ENCODE measurements at places on chromosomes 12 and 14.

- no peak for DNase-seq
Measured at GRCh38 chr14:95315579-95315978, 4.1 kb downstream of the CLMN start.

DNA sequence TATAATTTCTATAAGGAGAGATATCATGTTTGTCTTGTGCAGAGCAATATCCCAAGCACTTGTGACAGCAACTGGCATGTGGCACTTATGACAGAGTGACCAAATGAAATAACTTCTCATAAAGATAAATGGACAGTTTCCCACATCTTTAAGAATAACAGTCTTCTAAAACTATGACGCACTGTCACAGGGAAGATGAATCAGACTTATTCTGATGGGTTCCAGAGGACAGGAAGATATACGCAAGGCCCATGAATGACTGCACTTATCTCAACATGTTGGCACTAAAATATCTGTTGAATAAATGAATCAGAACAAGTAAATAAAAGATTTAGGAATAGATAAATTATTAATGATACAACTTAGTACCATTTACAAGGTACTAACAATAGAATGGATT is 465.8 kb upstream of the SYT1 start:
- DNase-seq: no peak

GRCh38 chr14:40119321-40119720 is 687.1 kb upstream of the FBXO33 start:
- no peak for DNase-seq

GRCh38 chr12:42084522-42084921 is 60.2 kb downstream of the GXYLT1 start:
- DNase-seq: no peak

GRCh38 chr14:95468448-95469133 is 47.9 kb downstream of the SYNE3 start:
- DNase-seq: peak; percentile 85

DNA sequence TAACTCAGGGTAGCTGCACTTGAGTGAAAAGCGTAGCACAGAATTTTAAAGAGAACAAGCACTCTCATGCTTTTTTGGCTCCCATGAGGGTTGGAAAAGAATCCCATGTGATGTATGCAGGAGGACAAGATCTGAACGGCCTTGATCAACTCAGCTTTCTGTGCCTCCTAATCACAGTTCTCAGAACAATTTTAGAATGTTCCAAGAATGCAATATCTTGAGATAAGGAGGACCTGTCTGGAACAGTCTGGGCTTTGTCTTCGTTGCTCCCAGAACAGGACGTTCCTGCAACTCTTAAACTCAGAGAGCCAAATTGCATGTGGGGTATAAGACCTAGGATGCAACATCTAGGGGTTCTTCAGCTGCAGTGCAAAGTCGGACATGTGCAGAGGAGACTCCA is 582.7 kb downstream of the RERGL start:
- no peak for DNase-seq

GRCh38 chr12:4648104-4648500 is 749 bp downstream of the AKAP3 start:
- DNase-seq: no peak

GRCh38 chr12:26120561-26121274 is 4.1 kb downstream of the BHLHE41 start:
- DNase-seq: no peak

- peak; percentile 4 for DNase-seq
Measured at GRCh38 chr12:28497889-28498411, 307.7 kb downstream of the CCDC91 start.

DNA sequence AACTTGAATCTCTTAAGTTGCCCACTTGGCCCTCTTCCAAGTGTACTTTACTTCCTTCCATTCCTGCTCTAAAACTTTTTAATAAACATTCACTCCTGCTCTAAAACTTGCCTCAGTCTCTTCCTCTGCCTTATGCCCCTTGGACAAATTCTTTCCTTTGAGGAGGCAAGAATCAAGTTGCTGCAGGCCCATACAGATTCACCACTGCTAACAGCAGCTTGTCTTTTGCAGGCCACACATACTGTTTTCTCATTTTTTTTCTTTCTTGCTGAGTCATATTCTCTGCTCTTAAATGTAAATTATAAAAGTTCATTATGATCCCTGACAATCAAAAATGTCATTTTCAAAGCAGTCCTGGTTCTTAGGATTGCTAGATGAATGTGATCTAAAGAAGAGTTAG is 1820.8 kb upstream of the FLRT2 start:
- DNase-seq: no peak

GRCh38 chr12:54628186-54628846 is 6.4 kb downstream of the LACRT start:
- DNase-seq: no peak

DNA sequence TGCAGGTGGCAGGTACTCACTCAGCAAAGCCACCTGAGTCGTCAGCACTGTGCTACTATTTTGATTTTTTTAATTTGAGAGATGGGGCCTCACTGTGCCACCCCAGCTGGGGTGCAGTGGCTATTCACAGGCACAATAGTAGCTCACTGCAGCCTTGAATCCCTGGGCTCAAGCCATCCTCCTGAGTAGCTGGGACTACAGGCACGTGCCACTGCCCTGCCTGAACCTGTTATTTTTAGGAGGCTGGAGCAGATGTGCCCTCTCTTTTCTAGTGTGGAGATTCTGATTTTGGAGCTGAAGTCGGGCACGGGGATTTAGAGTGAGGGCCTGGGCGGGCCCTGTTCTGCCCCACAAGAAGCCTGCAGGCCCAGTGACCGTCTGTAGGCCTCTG is 17.3 kb downstream of the SLC25A47 start:
- no peak for DNase-seq

GRCh38 chr12:90235642-90236041 is 527.0 kb upstream of the ATP2B1 start:
- DNase-seq: no peak

DNA sequence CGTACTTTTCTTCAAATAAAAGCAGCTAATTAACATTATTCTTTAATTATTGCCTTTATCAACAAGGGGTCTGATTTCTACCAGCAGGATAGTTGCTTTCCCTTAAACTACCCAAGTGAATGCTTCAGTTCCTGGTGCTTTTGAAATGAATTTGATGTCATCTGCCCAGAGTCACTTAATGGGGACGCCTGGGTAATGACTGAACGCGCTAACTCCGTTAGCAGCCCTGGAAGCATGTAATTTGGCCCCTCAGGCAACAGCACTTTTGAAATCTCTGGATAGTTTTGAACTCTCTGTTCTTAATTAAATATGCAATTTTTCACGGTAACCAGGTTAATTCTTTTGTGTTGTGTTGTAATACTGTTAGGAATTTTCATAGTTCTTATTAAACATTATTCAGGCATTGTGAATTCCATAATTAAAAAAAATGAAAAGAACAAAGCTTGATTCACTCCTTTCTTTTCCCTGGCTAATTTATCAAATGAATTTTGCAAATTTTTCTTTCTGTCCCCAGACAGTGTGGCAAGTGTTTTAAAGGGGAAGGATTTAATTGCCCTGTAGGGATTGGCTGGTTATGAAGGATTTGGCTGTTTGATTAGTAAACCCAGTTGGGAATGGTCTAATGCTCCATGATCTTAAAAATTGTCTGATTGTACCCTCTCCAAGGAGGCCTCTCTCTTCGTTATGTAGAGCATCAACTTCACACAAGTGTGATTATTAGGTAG is 137.5 kb upstream of the MYL2 start:
- DNase-seq: no peak

- DNase-seq: no peak
Measured at GRCh38 chr12:44159216-44159615, 323.3 kb downstream of the TMEM117 start.

DNA sequence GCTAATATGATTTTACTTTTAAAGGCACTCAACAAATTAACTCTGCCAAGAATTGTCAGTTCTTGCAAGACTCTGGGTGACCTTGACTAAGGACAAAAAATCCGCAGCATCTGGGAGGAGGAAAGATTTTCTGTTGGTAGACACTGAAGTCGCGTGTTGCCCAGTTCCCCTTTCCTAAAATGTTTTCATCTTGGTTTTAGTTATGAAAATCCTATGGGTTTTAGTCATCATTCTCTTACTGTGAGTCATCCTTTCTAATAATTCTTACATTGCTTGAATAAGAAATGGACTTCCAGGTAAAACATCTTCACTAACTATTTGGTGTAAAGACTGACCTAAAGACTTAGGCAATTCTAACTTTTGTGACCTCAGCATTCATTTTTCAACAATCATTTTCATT is 9.1 kb downstream of the GSG1 start:
- peak; percentile 88 for DNase-seq

GRCh38 chr12:63848450-63848849 is 4.0 kb downstream of the SRGAP1 start:
- no peak for DNase-seq

- DNase-seq: no peak
Measured at GRCh38 chr12:112573141-112573540, 154.4 kb downstream of the PTPN11 start.

DNA sequence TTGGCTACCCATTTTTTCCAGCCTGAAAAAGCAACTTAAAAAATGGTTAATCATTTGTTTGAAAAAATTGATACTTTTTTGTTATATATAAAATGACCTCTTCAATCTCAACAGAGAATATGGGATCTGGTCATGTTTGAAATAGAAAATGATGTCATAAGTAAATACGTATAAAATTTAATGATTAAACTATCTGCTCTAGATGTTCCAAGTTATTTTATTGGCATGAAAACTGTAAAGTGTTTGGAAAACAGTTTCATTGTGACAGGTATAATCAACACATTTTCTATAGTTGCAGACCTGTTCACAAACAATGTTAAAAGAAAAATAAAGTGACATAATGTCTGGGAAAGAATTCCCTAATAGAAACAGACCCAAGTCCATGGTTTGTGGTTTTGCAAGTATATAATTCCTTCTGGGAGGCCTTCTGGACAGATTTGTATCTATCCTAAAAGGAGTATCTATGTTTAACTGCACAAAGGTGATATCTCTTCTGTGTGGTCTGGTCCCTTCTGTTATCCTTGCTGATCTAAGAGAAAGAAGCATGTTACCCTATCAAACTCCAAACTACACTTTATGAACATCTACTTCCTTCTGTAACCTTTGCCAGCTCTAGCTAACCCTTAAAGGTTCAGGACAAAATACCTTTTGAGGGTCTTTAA is 39.5 kb upstream of the LRIG3 start:
- DNase-seq: no peak

GRCh38 chr12:9730591-9730990 is 2.3 kb downstream of the CLECL1 start:
- DNase-seq: no peak

GRCh38 chr14:100584056-100585031 is 2.9 kb downstream of the BEGAIN start:
- no peak for DNase-seq

- DNase-seq: no peak
Measured at GRCh38 chr12:97650242-97650641, 187.6 kb downstream of the RMST start.

DNA sequence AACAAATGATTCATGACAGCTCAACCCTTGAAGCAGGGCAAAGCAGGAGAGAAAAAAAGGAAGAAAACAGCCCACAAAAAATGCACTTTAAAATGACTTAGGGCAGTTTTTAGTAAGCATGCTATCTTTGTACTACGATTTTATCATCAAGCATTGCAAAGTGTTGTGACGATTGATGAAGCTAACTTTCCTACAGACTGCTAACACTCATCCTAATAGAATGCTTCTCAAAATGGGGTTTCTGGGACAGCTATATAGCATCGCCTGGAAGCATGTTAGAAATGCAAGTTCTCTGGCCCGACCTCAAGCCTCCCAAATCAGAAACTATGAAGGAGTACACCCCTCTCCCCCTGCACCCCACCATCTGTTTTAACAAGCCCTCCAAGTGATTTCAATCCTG is 256.4 kb downstream of the SSPN start:
- DNase-seq: no peak

DNA sequence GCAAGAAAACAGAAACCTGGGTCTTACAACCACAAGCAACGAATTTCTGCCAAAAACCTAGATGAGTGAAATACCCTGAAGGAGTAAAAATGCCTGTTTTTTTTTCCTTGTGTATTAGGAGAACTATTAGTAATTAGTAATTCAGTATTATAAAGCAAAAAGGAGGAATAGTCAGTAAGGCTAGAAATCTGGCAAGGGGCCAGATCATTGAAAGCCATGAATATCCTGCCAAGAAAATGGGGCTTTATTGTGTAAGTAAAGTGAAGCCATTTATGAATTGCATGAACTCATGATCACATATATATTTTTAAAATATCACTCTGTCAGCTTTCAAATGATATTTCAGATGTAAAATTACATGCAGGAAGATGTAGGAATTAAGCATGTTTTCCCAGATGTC is 57.9 kb downstream of the TXNDC16 start:
- no peak for DNase-seq

DNA sequence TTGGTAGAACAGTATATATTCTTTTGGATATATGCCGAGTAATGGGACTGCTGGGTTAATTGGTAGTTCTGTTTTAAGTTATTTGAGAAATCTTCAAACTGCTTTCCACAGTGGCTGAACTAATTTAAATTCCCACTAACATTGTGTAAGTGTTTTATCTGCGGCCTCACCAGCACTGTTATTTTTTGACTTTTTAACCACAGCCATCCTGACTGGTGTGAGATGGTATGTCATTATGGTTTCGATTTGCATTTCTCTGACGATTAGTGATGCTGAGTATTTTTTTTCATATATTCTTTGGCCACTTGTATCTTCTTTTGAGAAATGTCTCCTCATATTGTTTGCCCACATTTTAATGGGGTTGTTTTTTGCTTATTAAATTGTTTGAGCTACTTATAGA is 357.4 kb downstream of the C12orf50 start:
- DNase-seq: no peak

DNA sequence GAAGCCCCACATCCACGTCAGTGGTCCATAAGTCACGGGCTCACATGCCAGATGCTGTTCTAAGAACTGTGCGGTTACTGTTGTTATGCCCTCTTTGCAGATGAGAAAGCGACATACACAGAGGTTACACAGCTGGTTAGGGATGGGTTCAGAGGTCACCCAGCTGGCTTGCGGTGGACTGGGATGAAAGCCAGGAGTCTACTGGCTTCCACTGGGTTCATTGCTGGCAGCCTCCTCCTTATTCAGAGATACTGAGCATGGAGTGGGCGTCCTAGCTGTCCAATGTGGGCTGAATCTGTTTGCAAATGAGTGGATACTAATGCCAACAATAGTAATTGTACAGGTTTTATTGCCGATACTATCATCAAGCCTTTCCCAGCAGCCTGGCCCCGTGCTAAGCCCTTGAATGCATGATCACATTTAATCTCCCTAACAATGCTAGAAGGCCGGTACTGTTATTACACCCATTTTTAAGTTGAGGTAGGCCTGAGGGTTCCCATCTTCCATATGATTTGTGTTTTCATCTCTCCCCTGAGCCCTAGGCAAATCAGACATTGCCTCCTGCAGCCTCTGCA is 129.1 kb downstream of the PLXNC1 start:
- DNase-seq: no peak

DNA sequence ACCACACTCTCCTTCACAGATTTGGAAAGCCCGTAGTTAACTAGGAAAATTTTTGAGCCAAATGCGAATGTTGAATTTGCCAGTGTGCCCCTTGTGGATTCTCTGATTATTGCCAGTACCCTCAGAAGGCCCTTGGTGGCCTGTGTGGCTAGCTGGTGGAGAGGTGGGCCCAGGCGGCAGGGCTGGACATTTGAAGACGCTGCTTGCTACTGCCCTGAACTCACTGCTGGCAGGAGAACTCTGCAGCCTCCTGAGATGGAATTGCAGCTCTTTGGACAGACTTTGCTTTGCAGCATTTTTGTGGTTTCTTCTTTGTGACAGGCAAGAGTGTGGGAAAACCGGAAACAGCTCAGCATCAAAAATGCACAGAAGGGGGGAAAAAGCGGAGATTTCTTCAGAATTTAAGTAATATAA is 97.6 kb downstream of the TGFB3 start:
- peak; percentile 73 for DNase-seq

- DNase-seq: no peak
Measured at GRCh38 chr14:89294060-89294459, 123.0 kb downstream of the FOXN3 start.

- no peak for DNase-seq
Measured at GRCh38 chr14:85336817-85337216, 193.1 kb upstream of the FLRT2 start.
